Occipital lobe (tissue), 3 donors: ENCODE measurements at places on chromosomes 4 and X.
A peak's percentile ranks its signal among the peaks of the same experiment; 100 is the strongest.

- DNase-seq: no peak
These were observed 25.6 kb downstream of the PNMA6E start for GRCh38 chrX:153375571-153375970.

GRCh38 chr4:89836897-89837384 lies at the start of gene SNCA:
TSS of gene SNCA (minus strand) at chr4:89837161. CDS start at chr4:89835667, 1,494 bp downstream.
- peak; percentile 84 for DNase-seq

GRCh38 chr4:79296768-79297428 lies 29.0 kb downstream of the NAA11 start:
- DNase-seq: no peak

- DNase-seq: no peak
These were observed 113.3 kb upstream of the ATP6AP2 start for GRCh38 chrX:40467454-40467853.

- no peak for DNase-seq
These were observed 60.2 kb upstream of the CBR4 start for GRCh38 chr4:169070071-169070894.

DNA sequence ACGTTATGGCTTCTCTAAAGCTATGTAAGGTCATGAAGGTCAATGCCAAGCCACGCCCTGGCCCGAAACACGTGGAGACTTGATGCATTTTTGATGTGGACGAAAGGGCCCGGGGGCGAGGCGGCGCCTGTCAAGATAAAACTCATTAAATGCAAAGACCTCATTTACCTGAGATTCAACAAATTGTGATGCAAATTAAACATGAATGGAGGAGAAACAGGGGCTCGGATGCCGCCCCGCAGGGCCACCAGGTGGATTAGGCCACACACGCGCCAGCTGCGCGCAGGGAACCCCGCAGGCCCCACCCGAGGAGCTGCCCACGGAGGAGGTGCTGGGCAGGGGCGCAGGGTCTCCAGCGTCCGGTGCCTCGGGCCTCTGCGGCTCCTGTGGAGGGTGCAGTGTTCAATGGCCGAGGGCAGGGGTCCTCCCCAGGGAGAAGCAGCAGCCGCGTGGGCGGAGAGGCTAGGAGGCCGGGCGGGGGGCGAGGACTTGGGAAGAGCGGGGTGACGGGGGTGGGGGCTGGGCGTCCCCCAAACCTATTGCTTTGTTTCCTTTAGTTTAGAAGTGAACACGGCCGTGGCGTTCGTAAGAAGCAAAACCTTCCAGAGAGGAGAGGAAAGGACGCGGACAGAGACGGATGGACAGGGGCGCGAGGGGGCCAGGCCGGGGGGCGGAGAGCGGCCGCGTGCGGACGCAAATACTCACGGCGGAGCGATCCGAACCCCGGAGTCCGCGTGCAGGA lies 40.4 kb downstream of the CPLX1 start:
- DNase-seq: no peak

- DNase-seq: no peak
These were observed 12.8 kb downstream of the SCARB2 start for GRCh38 chr4:76200771-76201231.

- DNase-seq: no peak
These were observed 129.3 kb upstream of the PGRMC2 start for GRCh38 chr4:128416921-128417320.

GRCh38 chr4:104436542-104436941 lies 58.2 kb downstream of the CXXC4 start:
- DNase-seq: no peak

DNA sequence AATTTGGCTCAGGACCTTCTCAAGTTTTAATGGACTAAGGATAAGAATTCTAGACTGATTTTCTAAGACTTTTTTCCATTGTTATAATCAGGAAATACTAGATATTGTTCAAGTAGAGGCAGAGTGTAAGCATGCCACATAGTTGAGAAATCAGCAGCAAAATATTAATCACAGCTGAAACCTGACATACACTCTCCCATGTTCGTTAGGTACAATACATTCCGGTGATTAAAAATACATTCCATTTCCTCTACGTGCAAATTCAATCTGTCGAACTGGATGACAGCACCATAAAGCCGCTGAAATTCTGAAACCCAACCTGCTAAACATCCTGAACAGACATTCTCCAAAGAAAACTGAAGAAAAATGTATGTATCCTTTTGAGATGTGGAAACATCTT lies 587.6 kb upstream of the DIPK2B start:
- DNase-seq: no peak

- DNase-seq: no peak
These were observed 67.5 kb downstream of the ABCG2 start for GRCh38 chr4:88090898-88091297.

- no peak for DNase-seq
These were observed 47.7 kb downstream of the FGFRL1 start for GRCh38 chr4:1058997-1059665.

DNA sequence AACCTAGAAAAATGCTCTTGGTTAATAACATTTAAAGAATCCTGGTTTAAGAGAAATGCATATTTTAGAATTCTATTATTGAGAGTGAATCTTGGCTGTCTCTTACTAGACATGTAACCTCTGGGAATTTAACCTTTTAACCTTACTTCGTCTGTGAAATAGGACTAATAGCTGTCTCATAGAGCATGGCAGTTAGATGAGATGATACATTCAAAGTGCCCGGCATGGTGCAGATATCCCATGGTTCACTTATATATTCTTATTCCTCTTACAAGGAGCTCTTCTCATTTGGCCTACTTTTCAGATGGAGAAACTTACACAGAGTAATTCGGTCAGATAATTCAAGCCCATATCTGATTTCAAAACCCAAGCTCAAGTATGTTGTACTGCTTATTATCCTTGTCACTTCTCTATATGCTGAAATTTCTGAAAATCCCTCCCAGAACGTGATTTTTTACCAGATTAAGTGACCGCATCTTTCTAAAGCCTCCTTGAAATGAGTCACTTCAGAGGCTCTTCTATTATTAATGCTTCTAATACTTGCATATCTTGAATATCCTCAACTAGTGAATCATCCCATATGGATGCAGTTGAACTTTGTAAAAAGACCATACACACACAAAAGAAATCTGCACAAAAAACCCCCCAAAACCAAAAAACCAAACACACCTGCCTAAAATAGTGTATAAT lies 4.9 kb downstream of the CDKN2AIP start:
- DNase-seq: no peak

DNA sequence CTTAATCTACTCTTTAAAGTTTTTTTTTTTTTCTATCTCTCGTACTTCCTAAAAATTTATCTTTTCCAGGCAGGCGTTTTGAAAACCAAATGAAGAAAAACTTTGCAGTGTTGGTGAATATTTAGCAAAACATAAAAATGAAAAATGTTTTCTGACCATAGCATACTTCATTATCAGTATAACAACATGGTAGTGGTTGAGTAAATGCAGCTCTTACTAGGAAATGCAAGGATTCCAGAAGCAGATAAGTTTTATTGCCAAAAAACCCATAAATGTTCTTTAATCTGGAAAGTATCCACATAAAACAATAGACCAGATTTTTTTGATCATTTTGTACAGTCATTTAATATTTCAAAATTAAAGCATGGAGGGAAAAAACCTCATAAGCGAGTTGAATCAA lies 136.9 kb upstream of the GUCY1A1 start:
- no peak for DNase-seq

GRCh38 chr4:188992706-188993105 lies 853.5 kb downstream of the TRIML1 start:
- DNase-seq: no peak

DNA sequence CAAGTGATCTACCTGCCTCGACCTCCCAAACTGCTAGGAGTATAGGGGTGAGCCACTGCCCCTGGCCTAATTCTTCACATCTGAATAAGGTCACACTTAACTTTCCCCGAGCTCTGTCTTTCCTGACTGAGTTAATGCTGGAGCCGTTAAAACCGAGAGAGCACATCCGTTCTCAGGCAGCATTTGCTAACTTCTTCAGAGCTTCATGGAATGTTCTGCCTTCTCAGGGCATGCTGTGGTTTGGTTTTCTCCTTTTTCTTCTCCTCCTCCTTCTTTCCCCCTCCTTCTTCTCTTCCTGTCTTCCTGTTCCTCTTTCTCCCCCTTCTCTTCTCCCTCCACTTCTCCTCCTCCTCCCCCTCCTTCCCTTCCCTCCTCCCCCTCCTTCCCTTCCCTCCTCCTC lies 119.9 kb downstream of the ASMT start:
- DNase-seq: no peak

- DNase-seq: no peak
These were observed 23.7 kb downstream of the FAM193A start for GRCh38 chr4:2560167-2560566.
